ENCODE measurements at places on chromosomes 11 and 22.

GRCh38 chr11:30435488-30435887 lies 112.6 kb downstream of the ARL14EP start:
- DNase-seq: no peak
- no peaks in the 10 kb centered on the region for H3K36me3 ChIP-seq
- H3K27ac ChIP-seq: no peak overlapping the region
- no peaks in the 10 kb centered on the region for H3K4me1 ChIP-seq

DNA sequence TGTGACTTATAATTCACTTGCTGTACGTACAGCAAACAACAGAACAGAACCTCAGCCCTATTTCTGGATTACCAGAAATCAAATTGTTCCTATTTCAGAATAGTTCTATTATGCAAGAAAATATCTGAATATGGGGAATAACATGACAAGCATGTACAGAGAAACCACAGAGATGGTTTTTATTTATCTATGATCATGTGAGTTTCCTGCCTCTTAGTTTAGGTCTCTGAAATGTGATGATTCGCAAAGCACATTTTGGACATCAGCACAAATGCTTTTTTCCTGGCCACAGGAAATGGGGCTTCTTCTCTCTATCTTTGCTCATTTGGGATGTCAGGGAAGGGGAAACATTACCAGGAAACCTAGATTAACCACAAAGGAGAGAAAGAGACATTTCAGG lies 266.7 kb upstream of the CTSC start:
- no peak overlapping the region for H3K27ac ChIP-seq

GRCh38 chr22:49713003-49713402 lies 114.7 kb downstream of the BRD1 start:
- H3K4me1 ChIP-seq: no peaks in the 10 kb centered on the region
- DNase-seq: no peak
- H3K36me3 ChIP-seq: no peaks in the 10 kb centered on the region

GRCh38 chr11:114059984-114060391 lies 477 bp downstream of the ZBTB16 start:
- no peak overlapping the region for H3K27ac ChIP-seq
- H3K36me3 ChIP-seq: no peaks in the 10 kb centered on the region
- H3K4me3 ChIP-seq: no peak overlapping the region
- no peak for DNase-seq

- H3K4me3 ChIP-seq: no peak overlapping the region
- H3K36me3 ChIP-seq: no peaks in the 10 kb centered on the region
- H3K27me3 ChIP-seq: peaks cover 14% of the 10 kb centered on the region
- no peak for DNase-seq
Observed at GRCh38 chr22:26235792-26236487, 66.7 kb downstream of the SEZ6L start.

DNA sequence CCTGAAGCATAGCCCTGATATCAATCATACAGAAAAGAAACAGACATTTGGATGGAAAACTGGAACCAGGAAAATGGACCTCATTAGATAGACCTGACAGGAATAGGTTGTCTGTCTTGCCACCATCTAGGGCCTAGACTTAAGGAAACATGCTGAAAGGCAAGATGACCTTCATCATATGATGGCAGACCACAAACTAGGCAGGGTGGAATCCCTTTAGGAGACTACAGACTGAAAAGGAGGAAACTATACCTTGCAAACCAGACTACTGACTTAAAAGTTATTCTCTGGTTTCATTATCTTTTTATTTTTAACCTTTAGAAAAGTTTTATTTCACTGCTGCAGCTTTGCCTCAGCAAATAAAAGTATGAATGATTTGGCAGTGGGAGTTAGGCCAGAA lies 20.3 kb downstream of the SBF2 start:
- no peak overlapping the region for H3K27ac ChIP-seq
- no peaks in the 10 kb centered on the region for H3K4me1 ChIP-seq
- DNase-seq: no peak
- no peaks in the 10 kb centered on the region for H3K36me3 ChIP-seq
- no peaks in the 10 kb centered on the region for H3K27me3 ChIP-seq
- H3K4me3 ChIP-seq: no peak overlapping the region

- DNase-seq: no peak
- no peaks in the 10 kb centered on the region for H3K4me1 ChIP-seq
- H3K4me3 ChIP-seq: no peak overlapping the region
- H3K27me3 ChIP-seq: no peaks in the 10 kb centered on the region
- H3K27ac ChIP-seq: no peak overlapping the region
Observed at GRCh38 chr11:9158898-9159391, 67.5 kb upstream of the SCUBE2 start.

DNA sequence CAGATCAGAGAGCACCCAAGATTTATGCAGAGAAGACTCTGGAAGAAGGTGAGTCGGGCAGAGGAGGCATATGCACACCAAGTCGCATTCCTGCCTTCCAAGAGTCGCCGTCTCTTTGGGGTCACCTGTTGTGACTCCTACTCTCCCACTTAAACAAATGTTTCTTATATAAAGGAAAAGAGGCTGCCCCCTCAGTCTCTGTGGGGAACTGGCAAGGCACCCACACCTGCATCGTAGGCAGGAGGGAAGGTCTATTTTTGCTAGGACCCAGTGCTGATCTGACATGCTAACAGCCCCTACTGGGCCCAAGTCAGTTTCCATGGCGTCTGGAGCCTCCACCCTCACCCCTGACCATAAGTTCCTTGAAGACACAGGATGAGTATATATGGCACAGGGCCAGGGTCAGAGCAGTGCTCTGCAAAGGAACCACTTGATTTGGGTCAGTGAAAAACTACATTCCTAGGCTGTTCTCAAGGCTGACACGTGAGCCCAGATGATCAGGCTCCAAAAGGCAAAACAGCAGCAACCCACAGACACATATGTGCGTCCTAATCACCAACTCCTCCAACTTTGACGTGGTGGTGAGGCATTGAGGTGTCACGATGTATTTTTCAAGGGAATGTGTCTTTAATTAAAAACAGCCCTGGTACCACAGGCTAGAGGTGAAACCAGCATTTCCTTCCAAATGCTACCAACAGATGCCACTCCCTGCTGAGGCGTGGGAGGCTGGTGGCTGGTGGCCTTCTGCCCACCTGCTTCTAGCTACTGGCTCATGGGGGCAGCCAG lies 55.6 kb upstream of the CSNK2A3 start:
- no peak overlapping the region for H3K4me3 ChIP-seq
- no peak for DNase-seq
- no peaks in the 10 kb centered on the region for H3K4me1 ChIP-seq
- H3K27ac ChIP-seq: no peak overlapping the region
- peaks cover 50% of the 10 kb centered on the region for H3K27me3 ChIP-seq
- H3K36me3 ChIP-seq: no peaks in the 10 kb centered on the region

DNA sequence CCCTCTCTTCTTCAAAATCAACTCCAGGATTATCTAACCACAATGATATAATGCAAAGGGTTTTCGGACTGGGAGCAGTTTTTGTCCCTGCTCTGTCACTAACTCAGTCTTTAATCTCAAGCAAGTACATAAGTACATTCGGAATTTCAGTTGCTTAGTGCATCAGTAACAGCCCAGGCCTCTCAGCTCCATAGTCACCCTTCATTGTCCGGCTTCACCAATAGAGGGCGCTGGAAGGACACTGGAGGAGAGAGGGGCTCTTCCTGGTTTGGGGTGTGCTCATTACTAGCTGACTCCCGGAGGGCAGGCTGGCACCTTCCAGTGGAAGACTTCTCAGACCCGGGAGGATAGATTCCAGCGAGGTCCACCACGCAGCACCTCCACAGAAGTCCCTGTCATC lies 90.4 kb upstream of the PDGFD start:
- DNase-seq: peak; percentile 40
- H3K4me3 ChIP-seq: no peak overlapping the region
- H3K27ac ChIP-seq: no peak overlapping the region
- no peaks in the 10 kb centered on the region for H3K36me3 ChIP-seq
- H3K27me3 ChIP-seq: no peaks in the 10 kb centered on the region

- H3K4me3 ChIP-seq: no peak overlapping the region
- H3K27me3 ChIP-seq: no peaks in the 10 kb centered on the region
- no peak for DNase-seq
- H3K36me3 ChIP-seq: no peaks in the 10 kb centered on the region
- H3K27ac ChIP-seq: no peak overlapping the region
- H3K4me1 ChIP-seq: peaks cover 43% of the 10 kb centered on the region
Observed at GRCh38 chr11:106381895-106382294, 304.4 kb downstream of the AASDHPPT start.

GRCh38 chr11:126263489-126263888 lies 5.2 kb downstream of the SRPRA start:
- H3K27me3 ChIP-seq: no peaks in the 10 kb centered on the region
- peaks cover 19% of the 10 kb centered on the region for H3K4me1 ChIP-seq
- H3K4me3 ChIP-seq: no peak overlapping the region
- DNase-seq: no peak

- no peak overlapping the region for H3K4me3 ChIP-seq
- DNase-seq: no peak
- H3K4me1 ChIP-seq: no peaks in the 10 kb centered on the region
- no peak overlapping the region for H3K27ac ChIP-seq
Observed at GRCh38 chr22:39463931-39464390, 7.1 kb downstream of the MGAT3 start.

DNA sequence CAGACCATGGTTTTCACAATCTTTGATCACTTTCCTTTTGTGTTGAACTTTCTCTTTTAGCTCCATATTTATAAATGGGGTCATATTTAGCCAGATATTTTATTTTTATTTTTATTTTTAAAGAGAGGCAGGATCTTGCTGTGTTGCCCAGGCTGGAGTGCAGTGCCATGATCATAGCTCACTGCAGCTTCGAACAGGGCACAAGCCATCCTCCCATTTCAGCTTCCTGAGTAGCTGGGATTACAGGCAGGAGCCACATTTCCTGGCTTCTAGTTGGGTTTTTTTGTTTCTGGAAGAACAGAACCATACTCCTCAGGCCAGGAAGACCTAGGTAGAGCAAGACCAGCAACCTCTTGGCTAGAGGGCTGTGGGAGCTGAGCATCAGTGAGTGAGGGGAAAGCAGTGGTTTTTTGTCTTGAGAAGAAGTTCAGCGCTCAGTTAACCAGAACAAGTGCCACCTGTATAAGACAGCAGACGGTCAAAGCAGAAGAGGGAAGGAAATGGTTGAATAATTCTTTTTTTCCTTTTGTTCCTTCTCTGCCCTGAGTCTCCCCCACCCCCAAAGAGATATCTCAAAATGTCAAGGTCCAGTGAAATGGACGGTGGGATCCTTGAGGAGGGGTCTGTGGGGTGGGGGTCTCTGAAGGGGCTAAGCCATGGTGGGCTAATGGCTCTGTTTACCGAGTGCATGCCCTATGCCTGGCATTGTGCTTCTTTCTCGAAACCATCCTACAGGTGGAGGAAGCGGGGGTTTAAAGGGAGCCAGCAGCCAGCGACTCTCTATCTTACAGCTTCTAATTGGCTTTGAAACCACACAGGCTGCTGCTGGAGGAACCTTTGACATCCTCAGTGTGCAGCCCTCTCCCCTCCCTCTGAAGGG lies 63.0 kb downstream of the PTPRJ start:
- peaks cover 6% of the 10 kb centered on the region for H3K4me1 ChIP-seq
- no peak overlapping the region for H3K4me3 ChIP-seq

DNA sequence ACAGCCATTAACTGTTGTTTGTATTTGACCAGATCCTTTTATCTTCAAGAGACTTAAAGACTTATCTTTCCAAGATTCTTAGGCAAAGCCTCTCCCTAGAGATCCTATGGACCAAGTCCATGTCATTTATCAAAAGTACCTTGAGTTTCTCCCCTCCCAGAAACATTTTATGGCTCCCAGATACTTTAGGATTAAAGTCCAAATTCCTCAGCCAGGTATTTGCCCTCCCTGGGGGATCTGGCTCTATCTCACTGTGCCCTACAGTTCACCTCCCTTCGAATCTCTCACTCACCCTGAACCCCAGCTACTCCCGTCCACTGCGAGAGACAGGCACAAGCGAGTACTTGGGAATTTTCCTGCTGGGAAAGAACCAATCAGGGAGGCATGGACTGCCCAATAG lies 11.9 kb downstream of the MS4A8 start:
- no peaks in the 10 kb centered on the region for H3K4me1 ChIP-seq
- no peak overlapping the region for H3K4me3 ChIP-seq
- no peak for DNase-seq
- no peaks in the 10 kb centered on the region for H3K27me3 ChIP-seq
- H3K36me3 ChIP-seq: no peaks in the 10 kb centered on the region
- H3K27ac ChIP-seq: no peak overlapping the region

DNA sequence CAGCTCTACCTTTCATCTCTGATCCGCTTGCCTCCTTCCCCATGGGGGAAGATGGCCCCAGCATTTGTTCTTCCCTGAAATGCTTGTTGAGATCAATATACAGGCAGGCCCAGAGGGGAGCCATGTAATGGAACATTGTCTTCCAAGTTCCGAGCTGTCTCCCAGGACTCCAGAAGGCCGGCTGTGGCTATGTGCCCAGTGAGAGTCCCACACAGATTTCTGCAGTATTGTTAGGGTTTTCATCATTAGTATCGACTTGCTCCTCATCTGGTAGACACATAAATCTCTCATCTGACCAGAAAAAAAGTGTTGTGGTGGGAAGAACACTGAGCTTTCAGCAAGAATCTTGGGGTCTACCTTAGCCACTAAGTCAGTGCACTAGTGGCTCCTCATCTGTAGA lies 163.4 kb downstream of the TRIM29 start:
- peaks cover 5% of the 10 kb centered on the region for H3K27me3 ChIP-seq
- no peaks in the 10 kb centered on the region for H3K4me1 ChIP-seq
- H3K27ac ChIP-seq: no peak overlapping the region
- no peak overlapping the region for H3K4me3 ChIP-seq
- H3K36me3 ChIP-seq: no peaks in the 10 kb centered on the region
- no peak for DNase-seq

DNA sequence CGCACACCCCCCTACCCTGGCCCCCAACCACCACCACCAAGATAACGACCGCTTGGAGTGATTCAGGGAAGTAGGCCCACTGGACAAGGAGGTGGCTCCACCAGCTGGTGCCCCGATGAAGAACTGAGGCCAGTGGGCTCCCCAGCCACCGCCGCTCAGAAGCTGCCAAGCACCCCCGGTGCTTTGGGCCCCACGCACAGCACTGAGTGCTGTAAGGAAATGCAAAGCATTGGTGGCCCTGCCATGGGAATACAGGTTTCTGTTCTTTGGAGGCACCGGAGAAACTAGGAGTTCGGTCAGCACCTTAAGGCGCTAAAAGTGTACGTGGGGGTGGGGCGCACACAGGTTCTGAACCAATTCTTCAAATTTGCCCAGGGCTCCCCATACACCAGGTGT lies 664 bp upstream of the PRSS23 start:
- H3K4me1 ChIP-seq: no peaks in the 10 kb centered on the region
- no peak for DNase-seq
- H3K27me3 ChIP-seq: peaks cover 3% of the 10 kb centered on the region
- H3K36me3 ChIP-seq: no peaks in the 10 kb centered on the region
- no peak overlapping the region for H3K4me3 ChIP-seq
- no peak overlapping the region for H3K27ac ChIP-seq

All from DND-41 (cell line).